Kidney (tissue), 22 donors: ENCODE measurements at places on chromosomes 12 and 14. TPM values are rescaled to one million over a fixed set of nuclear protein-coding genes. Genes with fewer than 3 reads are reported as not detected.

DNA sequence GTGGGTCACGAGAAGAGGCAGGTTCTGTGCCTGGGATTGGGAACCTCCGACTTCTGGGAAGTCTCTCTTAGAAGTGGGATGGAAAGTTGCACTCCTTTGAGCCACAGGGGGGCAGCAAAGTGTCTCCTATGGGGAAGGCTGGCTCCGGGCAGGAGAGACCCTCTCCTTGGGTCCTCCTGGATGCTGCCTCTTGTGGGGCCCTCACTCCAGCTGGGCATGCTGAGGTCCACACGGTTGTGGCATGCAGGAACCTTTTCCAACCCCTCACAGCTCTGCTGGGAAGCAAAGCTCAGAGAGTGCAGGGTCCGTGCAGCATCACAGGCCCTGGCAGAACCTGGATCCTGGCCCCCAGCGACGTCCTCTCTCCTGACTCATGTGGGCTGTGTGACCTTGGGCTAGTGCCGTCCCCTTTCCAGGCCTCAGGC, 17.4 kb downstream of the SDSL start:
- no peaks in the 10 kb centered on the region for H3K4me1 ChIP-seq
- no peaks in the 10 kb centered on the region for H3K36me3 ChIP-seq
- no peak overlapping the region for H3K27ac ChIP-seq
- H3K27me3 ChIP-seq: no peaks in the 10 kb centered on the region

GRCh38 chr12:5927732-5928516, 17.1 kb downstream of the ANO2 start:
- H3K27ac ChIP-seq: no peak overlapping the region
- no peak for DNase-seq
- no peaks in the 10 kb centered on the region for H3K4me1 ChIP-seq
- H3K27me3 ChIP-seq: no peaks in the 10 kb centered on the region

GRCh38 chr12:6780573-6780972, 8.3 kb downstream of the LAG3 start:
- H3K4me3 ChIP-seq: no peak overlapping the region
- H3K4me1 ChIP-seq: no peaks in the 10 kb centered on the region
- H3K27me3 ChIP-seq: no peaks in the 10 kb centered on the region
- no peak for DNase-seq
- no peak overlapping the region for H3K27ac ChIP-seq
- no peaks in the 10 kb centered on the region for H3K36me3 ChIP-seq

- H3K4me3 ChIP-seq: no peak overlapping the region
- no peak overlapping the region for H3K27ac ChIP-seq
- H3K27me3 ChIP-seq: no peaks in the 10 kb centered on the region
- DNase-seq: no peak
These were observed 161.2 kb downstream of the TMTC3 start for GRCh38 chr12:88303335-88303734.

GRCh38 chr12:111605911-111606766, 7.0 kb upstream of the ATXN2 start:
- H3K4me1 ChIP-seq: no peaks in the 10 kb centered on the region
- no peaks in the 10 kb centered on the region for H3K36me3 ChIP-seq
- no peaks in the 10 kb centered on the region for H3K27me3 ChIP-seq
- no peak overlapping the region for H3K4me3 ChIP-seq

- no peaks in the 10 kb centered on the region for H3K36me3 ChIP-seq
- H3K4me1 ChIP-seq: no peaks in the 10 kb centered on the region
- no peak overlapping the region for H3K27ac ChIP-seq
- no peaks in the 10 kb centered on the region for H3K27me3 ChIP-seq
These were observed 59.8 kb downstream of the SERPINA3 start for GRCh38 chr14:94671870-94672444.

DNA sequence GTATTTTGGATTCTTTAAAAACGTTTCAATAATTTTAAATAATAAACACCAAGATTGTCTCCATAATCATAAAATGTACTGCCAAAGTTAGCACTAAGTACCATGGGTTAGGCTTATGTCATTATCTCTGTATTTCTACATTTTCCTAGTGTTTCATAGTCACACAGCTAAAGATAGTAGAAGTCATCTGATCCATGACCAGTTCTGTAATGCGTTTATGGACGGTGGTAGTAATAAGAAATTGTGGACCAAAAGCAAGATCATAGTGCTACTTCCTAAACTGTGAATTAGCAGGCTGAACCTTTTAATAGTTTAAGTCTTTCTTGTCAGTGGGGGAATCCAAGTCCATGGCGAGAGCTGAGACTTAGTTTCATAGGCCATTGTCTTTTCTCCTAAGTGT, 142.1 kb downstream of the AKAP6 start:
- H3K4me3 ChIP-seq: no peak overlapping the region
- H3K27me3 ChIP-seq: no peaks in the 10 kb centered on the region
- no peaks in the 10 kb centered on the region for H3K36me3 ChIP-seq
- no peak overlapping the region for H3K27ac ChIP-seq

- no peaks in the 10 kb centered on the region for H3K27me3 ChIP-seq
- no peaks in the 10 kb centered on the region for H3K36me3 ChIP-seq
- no peak overlapping the region for H3K4me3 ChIP-seq
- no peak for DNase-seq
- no peaks in the 10 kb centered on the region for H3K4me1 ChIP-seq
These were observed 72.4 kb upstream of the GZMB start for GRCh38 chr14:24706351-24706750.

Gene CIDEB
- 22.4 TPM for total RNA-seq

Gene BDKRB2
- total RNA-seq: 16.1 TPM

Gene NAV3
- total RNA-seq: 4.5 TPM

Gene MYF5
- total RNA-seq: not detected

Gene ETFRF1
- 30.8 TPM for total RNA-seq
